ENCODE measurements at places on chromosomes 1 and 21.

GRCh38 chr1:223496883-223497282 lies 103.7 kb downstream of the CCDC185 start:
- no peak for DNase-seq

GRCh38 chr1:15858069-15858670 lies 10.7 kb downstream of the SPEN start:
- no peak for DNase-seq

- DNase-seq, result no peak
Measured at GRCh38 chr1:62299426-62300200, 19.6 kb downstream of the KANK4 start.

GRCh38 chr1:203082571-203083462 lies 3.0 kb downstream of the MYOG start:
- DNase-seq, result no peak

DNA sequence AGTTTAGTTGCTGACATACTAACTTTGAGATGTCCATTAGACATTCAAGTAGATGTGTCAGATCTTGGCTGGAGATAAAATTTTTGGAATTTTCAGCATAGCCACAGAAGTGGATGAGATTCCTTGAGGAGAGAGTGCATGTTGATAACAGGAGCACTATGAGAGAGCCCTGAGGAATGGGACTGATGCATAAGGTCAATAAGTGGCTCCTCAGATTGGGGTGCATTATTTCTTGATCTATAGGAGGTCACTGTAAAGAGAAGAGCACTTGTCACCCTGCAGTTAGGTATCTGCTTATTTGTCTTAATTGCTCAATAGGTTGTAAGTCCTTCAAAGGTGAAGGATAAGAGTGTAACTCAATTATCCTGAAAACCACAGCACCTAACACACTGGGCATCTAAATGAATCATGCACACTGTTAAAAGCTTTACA lies 52.0 kb upstream of the TACSTD2 start:
- DNase-seq, result no peak

GRCh38 chr1:233945573-233945972 lies 41.1 kb downstream of the SLC35F3 start:
- no peak for DNase-seq

DNA sequence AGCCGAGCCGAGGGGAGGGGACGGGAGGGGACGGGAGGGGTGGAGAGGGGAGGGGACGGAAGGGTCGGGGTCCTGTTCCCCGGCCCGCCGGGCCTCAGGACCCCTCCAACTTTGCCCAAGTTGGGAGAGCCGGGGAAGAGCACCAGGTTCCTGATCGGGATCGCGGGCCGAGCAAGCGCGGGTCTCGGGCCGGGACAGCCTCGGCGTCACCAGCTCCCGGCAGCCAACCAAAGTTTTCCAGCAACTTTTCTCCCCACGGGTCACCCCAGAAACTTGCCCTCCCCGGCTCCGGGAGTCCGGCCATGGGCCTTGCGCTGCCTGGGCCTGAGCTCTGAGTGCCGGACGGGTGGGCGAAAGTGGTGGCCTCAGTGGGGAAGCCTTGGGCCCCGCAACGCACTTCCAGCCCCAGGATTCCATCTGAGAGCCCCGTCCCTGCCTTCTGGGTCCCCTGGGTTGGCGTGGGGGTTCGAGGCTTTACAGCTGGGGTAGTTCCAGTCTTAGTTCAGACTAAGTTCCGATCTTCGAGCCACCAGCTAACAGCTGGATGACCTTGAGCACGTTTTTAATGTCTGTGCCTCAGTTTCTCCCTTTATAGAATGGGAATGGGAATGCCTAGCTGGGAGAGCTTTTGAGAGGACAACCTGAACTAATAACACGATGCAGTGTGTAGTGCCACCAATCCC lies 458 bp downstream of the ZC3H12A start:
- no peak for DNase-seq

- no peak for DNase-seq
Measured at GRCh38 chr1:159829273-159829634, 2.6 kb downstream of the SLAMF8 start.

DNA sequence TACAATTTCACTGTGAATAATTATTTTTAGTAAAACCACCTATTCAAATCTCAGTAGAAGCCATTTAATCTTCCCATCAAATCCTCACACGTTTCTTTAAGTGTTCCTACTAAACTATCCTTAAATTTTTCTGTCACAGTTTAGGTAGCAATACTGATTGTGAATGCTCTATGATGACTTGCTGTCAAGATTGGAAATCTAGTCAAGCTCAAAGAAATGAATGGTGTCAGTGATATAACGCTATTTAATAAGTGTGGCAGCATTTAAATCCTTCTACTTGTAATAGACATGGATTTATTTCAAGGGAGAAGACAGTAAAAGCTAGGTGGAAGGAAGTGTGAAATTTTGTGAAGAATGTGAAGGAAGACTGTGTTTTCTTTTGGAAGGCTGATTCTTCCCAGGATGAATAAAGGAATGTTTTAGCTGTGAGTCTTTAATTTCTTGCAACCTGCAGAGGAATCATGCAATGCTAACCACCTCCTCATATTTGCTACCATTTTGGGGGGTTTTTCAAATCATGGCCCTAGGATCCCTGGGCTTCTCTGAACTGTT lies 936.7 kb upstream of the NEGR1 start:
- no peak for DNase-seq

DNA sequence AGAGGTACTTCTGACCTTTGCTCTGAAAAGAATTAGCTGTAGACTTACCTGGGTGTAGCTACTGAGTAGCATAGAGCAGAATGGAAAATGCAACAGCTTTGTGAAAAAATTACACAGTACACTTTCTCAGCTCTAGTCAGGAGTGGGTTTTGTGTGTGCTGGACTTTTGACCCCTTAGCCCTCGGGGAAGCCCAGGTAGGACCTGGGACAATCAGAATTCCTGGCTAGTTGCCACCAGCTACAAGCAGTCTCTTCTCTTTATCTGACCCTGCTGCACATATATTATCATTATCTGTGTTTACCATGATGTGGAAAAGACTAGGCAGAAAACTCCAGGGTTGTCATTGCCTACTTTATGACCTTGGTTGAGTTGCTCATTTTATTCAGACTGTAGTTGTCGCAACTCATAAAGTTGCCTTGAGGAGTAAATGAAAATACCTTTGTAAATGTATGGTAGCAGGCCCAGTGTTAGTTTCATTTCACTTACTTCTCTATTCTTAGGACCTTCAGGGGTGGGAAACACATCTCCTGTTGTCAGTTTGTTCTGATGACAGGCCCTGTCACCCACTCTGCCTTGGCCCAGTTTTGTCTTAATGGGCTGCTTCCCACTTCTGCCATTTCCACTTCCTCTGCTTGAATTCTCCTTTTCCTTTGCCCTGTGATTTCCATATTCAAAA lies 5.4 kb downstream of the NEK7 start:
- no peak for DNase-seq

- no peak for DNase-seq
Measured at GRCh38 chr1:203671521-203672278, 45.1 kb downstream of the ATP2B4 start.

DNA sequence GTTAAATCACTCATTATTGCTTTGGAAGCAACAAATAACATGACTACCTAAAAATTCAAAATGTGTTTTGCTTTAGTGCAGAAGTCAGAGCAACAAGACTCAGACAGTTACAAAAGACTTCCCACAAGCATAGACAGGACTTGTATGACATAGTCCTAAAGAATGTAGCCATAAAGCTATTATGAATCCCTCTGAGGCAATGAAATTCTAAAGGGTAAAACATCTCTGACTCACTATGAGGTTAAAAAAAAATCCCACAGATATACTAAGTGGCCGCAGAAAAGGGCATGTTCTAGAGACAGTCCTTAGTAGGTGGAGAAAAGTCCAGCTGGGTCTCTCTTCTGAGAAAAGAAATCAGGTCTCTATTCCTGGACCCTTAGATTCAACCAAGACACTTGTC lies 4.9 kb downstream of the PRKAB2 start:
- DNase-seq, result no peak

- DNase-seq, result no peak
Measured at GRCh38 chr1:47738560-47739182, 258.5 kb downstream of the TRABD2B start.

DNA sequence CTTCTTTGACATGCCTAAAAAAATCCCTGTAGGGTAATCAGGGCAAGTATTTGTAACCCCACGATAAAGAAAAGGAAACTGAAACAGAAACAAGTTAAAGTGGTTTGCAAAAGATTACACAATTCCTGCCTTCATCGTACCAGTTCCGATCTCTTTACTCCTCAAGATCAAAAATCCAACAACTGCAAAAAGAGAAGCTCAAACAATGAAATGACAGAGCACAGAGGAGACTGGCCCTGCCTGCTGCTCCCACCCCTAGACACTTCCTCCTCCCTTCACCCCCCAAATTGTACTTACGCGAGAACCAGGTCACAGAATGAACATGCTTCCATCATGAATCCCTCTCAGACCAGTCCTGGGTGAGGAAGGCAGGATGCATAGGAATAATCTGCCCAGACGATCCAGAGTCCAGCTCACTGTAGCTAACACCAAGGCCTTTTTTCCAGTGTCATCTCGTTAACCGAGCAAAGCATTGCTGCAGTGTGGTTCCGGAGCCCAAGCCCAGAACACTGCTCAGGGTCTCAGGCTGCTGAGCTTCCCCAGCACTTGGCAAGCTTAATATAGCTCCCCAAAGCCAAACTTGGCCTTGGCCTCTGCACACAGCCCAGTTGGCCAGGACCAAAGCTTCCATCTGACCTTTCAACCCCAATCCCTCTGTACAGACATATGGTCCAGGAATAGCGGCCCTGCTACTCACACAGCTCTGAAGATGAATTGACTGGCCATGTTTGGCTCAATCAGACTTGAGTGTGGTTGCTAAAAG lies 20.3 kb downstream of the RXRG start:
- peak; percentile 22 for DNase-seq

- DNase-seq, result no peak
Measured at GRCh38 chr1:242216368-242216767, 217.5 kb upstream of the MAP1LC3C start.

- DNase-seq, result no peak
Measured at GRCh38 chr1:41537788-41538351, 53.4 kb upstream of the EDN2 start.

DNA sequence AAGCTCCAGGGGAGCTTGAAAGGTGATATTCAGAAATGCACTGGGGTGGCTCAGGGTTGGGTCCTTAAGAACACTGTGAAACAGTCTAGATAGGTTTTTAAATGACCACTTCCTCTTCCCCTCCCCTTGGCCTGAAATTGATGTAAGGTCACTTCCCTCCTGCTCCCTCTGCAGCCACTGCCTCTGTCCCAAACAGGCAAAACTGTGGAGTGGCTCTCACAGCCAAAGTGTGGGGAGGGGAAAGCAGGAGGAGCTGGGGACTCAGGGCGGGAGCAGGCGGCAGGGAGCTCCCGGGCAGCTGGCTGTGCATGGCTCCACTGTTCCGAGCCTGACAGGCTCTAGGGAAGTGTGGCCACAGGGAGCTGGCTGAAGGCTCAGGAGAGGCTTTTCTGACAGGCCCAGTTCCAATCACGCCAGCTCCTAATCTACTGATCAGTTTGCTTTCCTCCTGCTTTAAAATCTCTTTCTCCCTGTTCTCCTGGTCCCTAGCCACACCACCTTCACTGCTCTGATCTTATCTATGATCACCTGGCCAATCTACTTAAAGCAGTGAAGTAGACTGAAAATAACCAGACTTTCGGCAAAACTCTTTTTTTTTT lies 5.1 kb upstream of the CSRP1 start:
- DNase-seq, result no peak

- DNase-seq, result no peak
Measured at GRCh38 chr1:10726355-10726754, 70.1 kb downstream of the CASZ1 start.

DNA sequence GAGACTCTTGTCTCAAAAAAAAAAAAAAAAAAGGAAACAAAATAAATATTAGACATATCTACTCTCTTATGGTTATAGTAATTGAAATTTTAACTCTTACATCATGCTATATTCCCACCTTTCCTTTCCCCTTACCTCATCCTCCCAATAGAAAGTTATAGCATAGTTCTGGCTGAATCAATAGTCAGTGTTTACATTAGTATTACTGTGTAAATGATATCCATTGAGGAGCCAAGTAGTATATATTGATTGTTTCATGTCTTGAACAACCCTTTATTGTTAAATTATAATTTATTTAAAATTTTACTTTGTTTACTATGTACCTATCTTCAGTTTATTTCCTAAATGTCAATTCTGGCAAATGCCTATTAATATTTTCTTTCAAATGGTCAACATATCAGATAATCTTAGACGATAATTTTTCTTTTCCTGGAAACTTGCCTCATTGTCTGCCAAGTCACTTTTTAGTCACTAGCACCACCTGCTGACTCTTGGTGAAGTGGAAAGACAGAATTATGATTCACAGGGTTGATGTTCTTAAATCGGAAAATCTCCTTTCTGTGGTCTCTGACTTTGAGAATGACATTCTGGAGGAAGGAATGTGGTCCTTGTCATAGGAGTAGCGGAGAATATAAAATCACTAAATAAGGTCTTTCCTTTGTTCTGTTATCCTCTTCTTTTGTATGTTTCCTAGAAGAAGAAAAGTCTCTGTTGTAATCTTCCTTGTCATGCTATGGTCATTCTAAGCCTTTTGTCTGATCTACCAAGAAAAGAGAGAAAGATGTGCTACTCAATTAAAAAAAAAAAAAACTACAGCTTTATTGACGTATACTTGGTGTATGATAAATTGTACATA lies 8.6 kb downstream of the HJV start:
- DNase-seq, result peak; percentile 61
